Left renal pelvis (tissue), 4 donors: ENCODE measurements at places on chromosomes 2 and 18.

GRCh38 chr2:238098901-238099713, 1.0 kb upstream of the ESPNL start:
- DNase-seq, result no peak

- no peak for DNase-seq
Measured at GRCh38 chr2:164023896-164024295, 288.1 kb upstream of the FIGN start.

DNA sequence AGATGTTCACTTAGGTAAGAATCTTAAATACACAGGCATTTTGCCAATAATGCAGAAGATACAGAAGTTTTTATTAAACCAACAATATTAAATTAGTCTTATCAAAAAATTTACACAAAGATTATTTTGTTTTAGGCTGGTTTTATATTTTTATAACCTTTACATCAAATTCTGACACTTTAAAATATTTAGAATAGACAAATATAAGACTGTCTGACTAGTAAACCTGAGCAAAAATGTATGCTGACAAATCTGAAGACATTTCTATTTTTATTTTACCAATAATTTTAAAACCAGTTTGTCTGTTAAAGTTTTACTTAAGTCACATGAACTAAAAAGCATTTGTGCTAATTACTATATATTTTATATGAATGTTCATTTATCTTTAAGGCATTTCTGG, 72.1 kb upstream of the ZNF236 start:
- no peak for DNase-seq

DNA sequence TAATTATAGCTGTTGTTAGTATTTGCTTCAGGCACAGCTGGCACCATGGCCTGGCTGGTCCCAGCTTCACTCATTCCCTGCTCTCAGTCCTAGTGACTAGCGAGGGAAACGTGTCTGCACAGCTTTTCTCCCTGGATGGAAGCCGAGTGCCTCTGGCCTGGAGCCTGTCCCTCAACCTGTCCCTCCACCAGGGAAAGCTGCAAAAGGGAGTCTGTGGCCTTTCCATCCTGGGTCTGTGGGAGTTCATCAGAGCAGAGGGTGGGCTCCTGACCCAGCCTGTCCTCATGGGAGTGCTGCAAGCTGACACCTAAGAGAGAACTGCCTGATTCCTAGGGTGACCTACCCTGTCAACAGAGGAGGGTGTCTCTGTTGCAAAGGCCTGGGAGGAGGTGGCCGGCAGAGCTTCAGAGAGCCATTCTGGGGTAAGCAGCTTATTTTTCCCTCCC, 118.3 kb downstream of the CAPN13 start:
- no peak for DNase-seq

DNA sequence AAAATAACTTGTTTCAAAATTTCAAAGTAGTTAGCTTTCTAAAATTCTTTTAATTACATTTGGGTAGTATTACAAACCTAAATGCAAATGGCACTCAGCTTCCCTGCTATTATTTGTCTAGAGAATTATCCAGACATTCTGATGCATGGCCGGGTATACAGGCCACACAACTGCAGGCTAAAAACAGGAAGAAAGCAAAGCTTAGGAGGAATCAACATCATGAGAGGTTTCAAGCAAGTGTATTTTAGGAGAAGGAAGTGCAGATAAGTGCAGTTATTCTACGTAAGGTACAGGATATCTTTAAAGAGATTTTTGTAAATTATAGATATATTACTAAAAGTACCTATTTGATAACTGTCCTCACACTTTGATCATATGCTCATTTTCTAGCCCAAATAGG, 46.8 kb upstream of the RNU4ATAC start:
- no peak for DNase-seq

GRCh38 chr2:63465633-63466032, 122.6 kb downstream of the WDPCP start:
- DNase-seq, result no peak

DNA sequence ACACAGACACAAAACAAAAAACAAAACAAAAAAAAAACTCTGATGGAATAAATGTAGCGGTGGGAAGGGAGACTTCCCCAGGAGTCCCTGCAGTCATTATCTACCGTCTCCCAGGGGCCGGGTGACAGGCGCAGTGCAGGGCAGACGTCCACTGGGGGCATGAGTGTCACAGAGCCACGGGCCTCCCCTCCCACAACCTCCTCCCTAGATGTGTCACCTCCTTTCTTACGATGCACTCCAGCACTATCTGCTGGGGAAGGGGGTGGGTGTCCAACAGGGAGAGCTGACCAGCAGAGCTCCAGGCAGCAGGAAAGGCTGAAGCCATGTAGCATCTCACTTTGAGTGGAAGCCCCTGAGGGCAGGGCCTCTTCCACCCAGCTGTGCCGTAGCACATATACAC, 84.5 kb downstream of the LONRF2 start:
- DNase-seq, result no peak

DNA sequence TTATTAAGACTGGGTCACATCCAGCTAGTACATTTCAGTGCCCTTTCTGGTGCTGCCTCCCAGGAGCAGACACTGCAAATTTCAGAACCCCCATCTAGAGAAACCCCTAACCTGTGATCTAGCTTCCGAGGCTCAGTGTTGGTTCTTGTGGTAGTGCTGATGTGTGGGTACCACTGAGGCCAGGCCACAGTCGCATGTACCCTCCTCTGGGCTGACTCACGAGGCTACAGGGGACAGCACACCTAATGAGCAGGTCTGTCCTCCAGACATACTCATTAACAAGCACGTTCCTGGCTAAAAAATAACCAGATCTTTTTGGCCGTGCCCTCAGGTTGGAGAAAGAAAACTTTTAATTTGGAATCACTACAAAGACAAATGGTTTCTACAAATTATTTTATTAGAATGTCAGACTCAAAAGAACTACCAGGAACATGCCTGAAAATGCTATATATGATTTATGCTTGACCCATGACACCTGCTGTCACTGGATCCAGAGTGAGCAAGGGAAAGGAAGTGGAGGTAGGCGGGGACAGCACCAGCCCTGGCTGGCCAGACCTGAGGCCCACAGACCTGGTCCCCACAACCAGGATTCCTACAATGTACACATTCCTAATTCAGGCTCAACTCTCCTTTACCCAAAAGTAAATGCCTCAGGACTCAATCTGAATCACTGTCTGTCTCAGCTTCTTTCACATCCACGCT, 8.5 kb downstream of the CIAO1 start:
- no peak for DNase-seq

DNA sequence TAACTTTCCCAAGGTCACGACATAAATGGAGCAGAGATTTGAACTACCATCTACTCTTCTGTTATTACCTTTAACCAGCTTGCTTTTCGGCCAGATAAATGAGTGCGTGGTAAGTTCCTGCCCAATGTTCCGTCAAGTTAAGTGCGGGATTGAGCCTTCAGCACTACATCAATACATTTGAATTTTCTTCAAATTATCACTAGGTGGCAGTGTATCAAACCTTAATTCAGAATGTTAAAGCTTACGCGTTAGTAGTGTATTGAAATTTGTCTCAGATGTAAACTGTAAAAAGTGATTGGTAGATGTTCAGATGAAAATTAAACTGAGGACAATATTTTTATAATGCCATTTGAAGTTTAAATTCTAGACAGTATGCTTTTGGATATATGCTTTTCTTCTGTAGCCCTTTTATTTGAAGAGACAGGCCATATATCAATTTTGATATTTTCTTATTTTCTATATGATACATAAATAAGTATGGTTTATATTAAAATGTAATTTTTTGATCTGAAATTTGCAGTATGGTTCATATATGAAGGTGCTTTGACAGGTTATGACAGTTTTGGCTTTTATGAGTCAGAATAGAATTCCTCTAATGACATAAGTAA, 681.3 kb downstream of the ADCYAP1 start:
- DNase-seq, result no peak

GRCh38 chr2:135473567-135473966, 57.5 kb downstream of the ZRANB3 start:
- DNase-seq, result no peak

GRCh38 chr18:30527226-30527625, 515.3 kb downstream of the DSC3 start:
- no peak for DNase-seq

- DNase-seq, result no peak
Measured at GRCh38 chr2:62495761-62496160, 10.2 kb downstream of the TMEM17 start.

GRCh38 chr2:169005080-169005598, 26.0 kb downstream of the ABCB11 start:
- DNase-seq, result no peak

DNA sequence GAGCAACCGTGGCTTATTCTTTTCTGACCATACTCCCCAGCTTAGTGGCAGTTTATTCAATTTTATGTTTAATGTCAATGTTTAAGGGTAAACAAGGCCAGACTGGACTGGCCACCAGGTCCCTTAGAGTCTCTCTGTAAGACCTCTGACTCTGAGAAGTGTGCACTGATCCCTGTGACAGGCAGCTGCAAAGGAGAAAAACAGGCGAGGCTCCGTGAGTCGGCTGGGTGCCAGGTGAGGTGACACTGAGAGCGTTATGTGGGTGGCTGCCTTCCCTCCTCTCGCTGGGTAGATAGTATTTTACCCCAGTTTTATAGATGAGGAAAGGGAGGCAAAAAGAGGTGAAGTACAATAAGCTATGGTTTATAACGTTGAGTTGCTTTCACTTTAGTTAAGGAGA, 139.4 kb upstream of the HDAC4 start:
- no peak for DNase-seq

GRCh38 chr18:78330766-78331165, 648.9 kb upstream of the SALL3 start:
- DNase-seq, result no peak

- no peak for DNase-seq
Measured at GRCh38 chr18:54284981-54285785, 15.9 kb downstream of the POLI start.

DNA sequence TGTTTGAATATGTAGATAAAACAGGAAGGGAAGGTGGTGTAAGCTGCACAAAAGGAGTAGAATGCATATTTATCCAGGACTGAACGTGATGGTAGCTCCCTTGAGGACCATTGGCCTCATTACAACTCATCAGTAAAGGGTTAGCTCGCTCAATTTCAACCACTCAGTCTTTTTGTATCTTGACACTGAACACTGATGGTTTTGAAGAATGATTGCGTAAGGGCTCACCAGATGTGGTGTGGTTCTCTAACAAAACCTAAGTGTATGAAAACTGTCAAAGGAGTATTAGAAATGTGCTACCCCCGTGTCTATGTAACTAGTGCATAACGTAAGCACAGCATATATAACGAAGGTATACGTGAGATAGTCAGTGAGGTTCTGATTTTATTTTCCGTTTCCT, 272.4 kb upstream of the THSD7B start:
- DNase-seq, result no peak
